ENCODE measurements at places on chromosomes 7 and 10. TPM values are rescaled to one million over a fixed set of nuclear protein-coding genes. Genes with fewer than 3 reads are reported as not detected.
A peak's percentile ranks its signal among the peaks of the same experiment; 100 is the strongest.

DNA sequence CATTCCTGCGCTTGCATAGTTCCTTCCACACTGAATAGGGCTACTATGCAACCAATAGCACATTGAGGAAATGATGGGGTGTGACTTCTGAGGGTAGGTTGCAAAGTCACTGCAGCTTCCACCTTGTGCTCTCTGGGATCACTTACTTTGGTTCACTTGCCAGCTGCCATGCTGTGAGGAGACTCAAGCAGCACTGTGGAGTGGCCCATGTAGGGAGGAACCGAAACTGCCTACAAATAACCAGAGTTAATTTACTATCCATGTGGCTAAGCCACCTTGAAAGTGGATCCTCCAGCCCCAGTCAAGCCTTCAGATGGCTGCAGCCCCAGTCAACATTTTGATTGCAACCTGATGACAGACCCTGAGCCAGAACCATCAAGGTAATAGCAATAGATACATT, 64.3 kb downstream of the FAM204A start:
- H3K36me3 ChIP-seq = no peaks in the 10 kb centered on the region
- DNase-seq = no peak
- no peaks in the 10 kb centered on the region for H3K4me1 ChIP-seq
- H3K27me3 ChIP-seq = no peaks in the 10 kb centered on the region

Gene FAM13C
- total RNA-seq = 8.8 TPM

Gene HOXA13
- total RNA-seq = 0.44 TPM

- DNase-seq = no peak
- H3K27me3 ChIP-seq = no peaks in the 10 kb centered on the region
- no peaks in the 10 kb centered on the region for H3K36me3 ChIP-seq
- no peak overlapping the region for H3K27ac ChIP-seq
Observed at GRCh38 chr7:82211333-82211732, 232.2 kb downstream of the CACNA2D1 start.

DNA sequence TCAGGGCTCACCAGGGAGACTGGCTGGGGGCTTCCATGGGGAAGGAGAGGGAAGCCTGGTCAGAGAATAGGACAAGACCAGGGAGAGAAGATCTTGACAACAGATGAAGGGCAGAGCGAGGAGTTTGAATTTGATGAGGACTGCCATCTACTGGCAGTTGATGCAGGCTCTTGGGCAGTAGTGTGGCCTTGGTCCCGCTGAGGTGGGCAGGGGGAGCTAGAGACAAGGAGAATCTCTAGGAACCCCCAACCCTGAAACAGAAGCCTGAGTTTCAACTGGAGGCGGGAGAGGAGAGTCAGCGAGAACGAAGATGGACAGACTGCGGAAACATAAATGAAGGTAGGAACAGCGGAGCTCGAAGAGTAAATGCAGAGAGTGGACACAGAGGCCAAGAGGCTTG, 81.0 kb downstream of the PPP1R3C start:
- H3K4me3 ChIP-seq = peak overlapping the region; percentile 18
- peak; percentile 81 for DNase-seq
- H3K27ac ChIP-seq = no peak overlapping the region
- H3K4me1 ChIP-seq = peaks cover 15% of the 10 kb centered on the region

- H3K27ac ChIP-seq = no peak overlapping the region
- no peaks in the 10 kb centered on the region for H3K27me3 ChIP-seq
- H3K36me3 ChIP-seq = no peaks in the 10 kb centered on the region
Observed at GRCh38 chr7:10104292-10104691, 869.4 kb upstream of the PHF14 start.

- no peak overlapping the region for H3K4me3 ChIP-seq
- no peak overlapping the region for H3K27ac ChIP-seq
- no peak for DNase-seq
- no peaks in the 10 kb centered on the region for H3K27me3 ChIP-seq
- H3K4me1 ChIP-seq = no peaks in the 10 kb centered on the region
- no peaks in the 10 kb centered on the region for H3K36me3 ChIP-seq
Observed at GRCh38 chr10:53846809-53847208, 954.2 kb downstream of the PCDH15 start.

Gene CHST3
- total RNA-seq = 31.5 TPM

DNA sequence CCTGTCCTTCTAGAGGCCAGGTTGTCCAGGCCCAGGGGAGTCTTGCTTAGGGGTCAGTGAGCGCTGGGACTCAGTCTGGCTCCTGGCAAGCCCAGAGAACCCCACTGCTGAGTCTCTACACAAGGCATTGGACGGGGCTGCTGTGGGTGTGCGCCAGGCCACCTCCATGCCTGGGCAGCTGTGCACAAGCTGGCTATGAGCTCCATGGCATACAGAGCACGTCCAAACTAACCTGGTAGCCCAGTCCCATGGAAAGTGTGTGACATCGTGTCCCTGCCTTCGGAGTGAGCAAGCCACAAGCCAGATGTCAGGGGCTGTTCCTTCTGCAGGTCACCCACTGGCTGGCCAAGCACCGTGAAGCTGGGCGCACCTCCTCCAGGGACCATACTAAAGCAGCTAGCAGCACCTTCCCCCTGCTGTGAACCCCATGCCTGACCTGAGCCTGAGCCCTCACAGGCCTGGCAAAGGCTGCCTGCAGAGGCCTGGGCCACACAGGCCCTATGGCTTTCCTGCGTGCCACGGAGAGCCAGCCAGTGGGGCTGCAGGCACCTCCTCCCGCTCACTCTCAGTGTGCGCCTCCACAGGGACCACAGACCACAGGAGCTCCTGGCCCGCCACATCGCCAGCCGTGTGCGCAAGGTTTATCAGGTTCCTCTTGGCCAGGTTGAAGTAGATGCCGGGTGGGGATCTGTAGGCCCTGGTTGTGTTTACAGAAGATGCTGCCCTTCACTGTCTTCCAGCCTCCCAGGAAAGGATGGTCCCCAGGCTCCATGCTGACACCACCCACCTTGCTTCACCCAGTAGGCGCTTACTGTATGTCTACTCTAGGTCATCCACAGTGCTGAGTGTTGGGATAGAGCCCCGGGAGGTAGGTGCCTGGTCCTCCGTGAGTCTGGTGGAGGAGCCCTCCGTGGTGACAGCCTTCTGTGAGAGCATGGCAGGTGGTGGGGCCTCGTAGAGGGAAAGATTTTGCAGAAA, 219.7 kb downstream of the EBF3 start:
- DNase-seq = peak; percentile 6
- H3K36me3 ChIP-seq = no peaks in the 10 kb centered on the region
- no peaks in the 10 kb centered on the region for H3K27me3 ChIP-seq
- no peak overlapping the region for H3K27ac ChIP-seq

Gene INA
- total RNA-seq = 0.16 TPM

DNA sequence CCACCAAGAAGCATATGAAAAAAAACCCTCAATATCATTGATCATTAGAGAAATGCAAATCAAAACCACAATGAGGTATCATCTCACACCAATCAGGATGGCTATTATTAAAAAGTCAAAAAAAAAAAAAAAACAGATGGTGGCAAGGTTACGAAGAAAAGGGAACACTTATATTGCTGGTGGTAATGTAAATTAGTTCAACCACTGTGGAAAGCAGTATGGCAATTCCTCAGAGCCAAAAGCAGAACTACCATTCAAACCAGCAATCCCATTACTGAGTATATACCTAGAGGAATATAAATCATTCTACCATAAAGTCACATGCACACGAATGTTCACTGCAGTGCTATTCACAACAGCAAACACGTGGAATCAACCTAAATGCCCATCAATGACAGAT, 46.0 kb downstream of the CNOT4 start:
- no peaks in the 10 kb centered on the region for H3K4me1 ChIP-seq
- H3K36me3 ChIP-seq = no peaks in the 10 kb centered on the region
- no peak overlapping the region for H3K4me3 ChIP-seq
- DNase-seq = no peak
- no peaks in the 10 kb centered on the region for H3K27me3 ChIP-seq

GRCh38 chr7:46283852-46284251, 362.8 kb upstream of the IGFBP3 start:
- no peak overlapping the region for H3K27ac ChIP-seq
- DNase-seq = no peak
- H3K4me3 ChIP-seq = no peak overlapping the region
- no peaks in the 10 kb centered on the region for H3K27me3 ChIP-seq
- no peaks in the 10 kb centered on the region for H3K4me1 ChIP-seq
- H3K36me3 ChIP-seq = no peaks in the 10 kb centered on the region

Gene BICC1
- total RNA-seq = 136 TPM

DNA sequence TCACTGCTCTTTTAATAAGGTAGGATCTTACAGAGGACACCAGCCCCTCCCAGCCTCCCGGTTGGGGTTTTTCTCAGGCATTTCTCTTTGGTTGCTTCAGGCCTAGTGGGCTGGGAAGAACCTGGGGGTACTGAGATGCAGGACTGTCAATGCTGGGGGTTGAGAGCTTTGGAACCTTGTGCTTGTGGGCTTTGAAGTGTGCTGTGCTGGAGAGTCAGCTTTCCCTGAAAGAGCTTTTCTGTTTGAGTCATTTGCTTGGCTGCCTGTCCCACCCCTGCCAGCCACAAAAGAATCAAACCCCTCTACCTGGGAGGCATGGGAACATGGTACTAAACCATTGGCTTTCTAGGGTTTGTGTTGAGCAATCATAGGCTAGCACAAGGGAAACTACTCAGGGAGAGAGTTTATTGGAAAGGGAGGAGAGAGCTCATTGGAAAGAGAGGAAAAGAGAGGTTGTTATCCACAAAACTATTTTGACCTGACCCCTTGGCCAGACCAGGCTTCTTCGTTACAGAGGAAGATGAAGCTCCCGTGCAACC, 1.4 kb downstream of the SCD start:
- no peaks in the 10 kb centered on the region for H3K27me3 ChIP-seq
- no peaks in the 10 kb centered on the region for H3K4me1 ChIP-seq
- DNase-seq = no peak
